ENCODE measurements at places on chromosomes 7 and 10. TPM values are rescaled to one million over a fixed set of nuclear protein-coding genes. Genes with fewer than 3 reads are reported as not detected.

DNA sequence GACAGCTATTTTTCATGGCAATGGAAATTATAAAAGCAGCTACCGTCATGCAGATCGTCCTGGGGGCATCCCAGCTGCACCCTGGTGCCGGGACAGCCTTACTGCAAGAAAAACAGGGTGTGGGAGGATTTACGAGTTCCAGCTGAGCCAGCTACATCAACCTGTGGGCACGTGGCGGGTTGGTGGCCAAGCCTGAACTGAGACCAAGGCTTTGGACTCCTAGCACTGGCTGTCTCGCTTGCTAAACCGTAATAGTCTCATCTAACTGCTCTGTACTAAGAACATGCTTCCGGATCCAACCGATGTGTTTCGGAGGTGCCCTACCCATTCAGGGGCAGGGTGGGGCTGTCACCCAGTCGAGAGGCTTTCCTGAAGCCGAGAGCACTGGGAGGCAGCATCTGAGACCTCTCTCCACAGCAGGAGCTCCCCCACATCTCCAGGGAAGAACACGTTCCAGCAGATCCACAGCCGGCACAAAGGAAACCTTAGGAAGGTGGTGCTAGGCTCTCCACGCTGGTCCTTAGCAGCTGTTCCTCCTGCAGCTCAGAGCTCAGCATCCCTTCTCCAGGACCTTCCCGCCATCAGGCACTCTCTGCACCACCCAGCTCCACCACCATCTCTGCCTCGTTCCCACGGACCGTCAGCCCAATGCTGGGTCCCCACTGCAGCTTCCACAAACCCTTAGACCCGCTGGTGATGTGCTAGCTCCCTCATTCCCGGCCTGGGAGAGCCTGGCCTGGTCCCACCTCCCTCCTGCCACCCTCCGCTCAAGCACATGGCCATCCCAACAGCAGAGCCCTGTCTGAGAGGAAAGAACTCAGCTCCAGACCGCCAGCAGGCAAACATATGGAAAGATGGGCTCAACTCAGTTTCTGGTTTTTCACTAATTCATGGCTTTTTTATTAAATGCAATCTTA is 158.5 kb downstream of the PTPRN2 start:
- no peak overlapping the region for H3K27ac ChIP-seq
- H3K4me1 ChIP-seq = no peaks in the 10 kb centered on the region
- H3K27me3 ChIP-seq = no peaks in the 10 kb centered on the region
- DNase-seq = no peak
- no peaks in the 10 kb centered on the region for H3K36me3 ChIP-seq

Gene MOGAT3
- total RNA-seq = 0.11 TPM

Gene LSM5
- total RNA-seq = 28.2 TPM

Gene MYL10
- total RNA-seq = not detected

GRCh38 chr10:113519681-113520115 is 33.2 kb upstream of the HABP2 start:
- no peaks in the 10 kb centered on the region for H3K36me3 ChIP-seq
- H3K27ac ChIP-seq = no peak overlapping the region
- H3K4me1 ChIP-seq = no peaks in the 10 kb centered on the region
- peaks cover 6% of the 10 kb centered on the region for H3K27me3 ChIP-seq
- DNase-seq = no peak
